ENCODE measurements at places on chromosomes 4 and X. TPM values are rescaled to one million over a fixed set of nuclear protein-coding genes. Genes with fewer than 3 reads are reported as not detected.
A peak's percentile ranks its signal among the peaks of the same experiment; 100 is the strongest.

- no peak for DNase-seq
These were observed 23.2 kb downstream of the IL15 start for GRCh38 chr4:141659539-141659938.

- no peak for DNase-seq
These were observed 7.8 kb upstream of the RRAGB start for GRCh38 chrX:55709735-55710134.

- DNase-seq, result no peak
These were observed 6.8 kb downstream of the BCOR start for GRCh38 chrX:40090961-40091360.

DNA sequence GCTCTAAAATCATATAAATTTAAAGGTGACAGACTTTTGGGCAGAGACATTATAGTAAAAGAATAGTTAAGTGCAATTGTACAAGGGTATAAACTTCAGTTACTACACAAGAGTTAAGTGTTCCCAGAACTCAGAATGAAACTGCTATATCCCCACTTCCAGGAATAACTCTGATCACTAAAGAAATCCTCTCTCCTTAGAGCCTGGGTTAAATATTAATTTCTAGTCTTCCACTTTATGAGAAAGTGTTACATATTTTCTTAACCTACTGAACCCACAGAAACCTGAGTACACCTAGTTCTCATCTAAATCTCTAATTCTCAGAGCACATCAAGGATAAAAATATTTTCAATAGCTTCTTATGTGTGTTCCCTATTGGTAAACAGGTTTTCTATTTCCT is 99.1 kb upstream of the USP38 start:
- DNase-seq, result no peak

- DNase-seq, result peak; percentile 54
These were observed 406.5 kb downstream of the IQCM start for GRCh38 chr4:149409146-149409545.

DNA sequence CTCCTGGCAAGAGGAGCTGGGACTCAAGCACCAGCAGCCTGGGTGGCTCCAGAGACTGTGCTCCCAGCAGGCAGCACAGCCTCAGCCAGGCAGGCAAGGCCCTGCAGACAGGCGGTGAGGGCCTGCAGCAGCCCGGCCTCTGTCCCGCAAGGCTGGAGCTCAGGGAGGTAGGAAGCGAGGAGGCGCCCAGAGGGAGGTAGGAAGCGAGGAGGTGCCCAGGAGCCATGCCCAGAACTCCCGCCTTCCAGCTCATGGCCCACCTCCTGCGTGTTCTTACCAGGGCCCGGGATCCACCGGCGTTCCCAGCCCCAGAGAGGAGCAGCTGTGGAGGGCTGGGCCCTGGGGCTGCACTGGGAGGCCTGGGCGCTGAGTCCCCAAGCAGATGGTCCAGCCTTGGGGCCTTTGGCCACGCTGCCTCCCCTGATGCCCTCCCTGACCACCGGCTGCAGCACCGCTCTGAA is 133.1 kb downstream of the HMX1 start:
- no peak for DNase-seq

DNA sequence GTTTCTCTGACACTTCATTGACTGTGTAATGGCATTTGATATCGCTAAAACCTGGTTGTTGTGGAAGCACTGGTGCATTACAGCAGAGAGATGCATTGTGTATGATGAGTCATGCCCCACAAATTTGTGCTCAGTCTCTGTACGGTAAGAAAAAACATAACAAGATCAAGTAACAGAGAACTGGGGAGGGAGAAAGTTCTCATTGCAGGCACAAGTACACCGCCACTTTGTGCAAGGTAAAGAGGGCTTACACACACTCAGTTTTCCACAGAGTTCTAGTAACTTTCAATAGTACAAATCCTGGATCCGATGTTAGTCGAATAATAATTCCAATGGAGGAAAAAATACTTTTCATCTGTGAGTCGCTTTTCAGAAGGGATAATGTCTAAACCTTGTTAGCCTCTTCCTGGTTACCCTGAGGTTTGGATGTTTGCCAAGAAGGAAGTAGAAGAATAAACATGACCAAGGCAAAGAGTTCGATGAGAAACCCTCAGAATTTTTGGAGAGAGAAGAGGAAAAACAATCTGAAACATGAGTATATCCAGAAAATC is 512.5 kb upstream of the SLIT2 start:
- peak; percentile 37 for DNase-seq

The TLR7 gene
- total RNA-seq, result not detected

The MTMR8 gene
- total RNA-seq, result 2.0 TPM

The PPARGC1A gene
- 2.0 TPM for total RNA-seq
